ENCODE measurements at places on chromosomes 3 and 15.

- no peak for DNase-seq
These were observed 60.8 kb upstream of the MEF2A start for GRCh38 chr15:99504823-99505551.

DNA sequence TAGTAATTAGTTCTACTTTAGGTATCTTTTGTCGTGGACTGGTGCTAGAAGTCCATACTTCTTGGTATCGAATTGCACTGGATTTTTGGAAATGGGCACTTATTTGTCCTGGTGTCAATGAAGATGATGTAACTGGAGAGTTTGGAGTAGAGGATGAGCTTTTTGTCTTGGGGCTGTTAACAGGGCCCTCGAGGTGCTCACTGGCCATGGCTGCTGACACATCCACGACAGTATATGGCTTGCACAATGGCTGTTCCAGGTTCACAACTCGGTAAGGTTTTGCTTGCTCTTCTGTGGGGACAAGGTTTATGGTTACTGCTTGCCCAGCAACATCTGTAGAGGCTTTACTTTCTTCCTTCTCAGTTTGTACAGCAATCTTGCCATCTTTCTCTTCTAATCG is 109.4 kb upstream of the TSPAN3 start:
- no peak for DNase-seq

- DNase-seq = no peak
These were observed 32.4 kb upstream of the ALCAM start for GRCh38 chr3:105334138-105334882.

- DNase-seq = no peak
These were observed 504.1 kb downstream of the NTRK3 start for GRCh38 chr15:87752250-87752951.

DNA sequence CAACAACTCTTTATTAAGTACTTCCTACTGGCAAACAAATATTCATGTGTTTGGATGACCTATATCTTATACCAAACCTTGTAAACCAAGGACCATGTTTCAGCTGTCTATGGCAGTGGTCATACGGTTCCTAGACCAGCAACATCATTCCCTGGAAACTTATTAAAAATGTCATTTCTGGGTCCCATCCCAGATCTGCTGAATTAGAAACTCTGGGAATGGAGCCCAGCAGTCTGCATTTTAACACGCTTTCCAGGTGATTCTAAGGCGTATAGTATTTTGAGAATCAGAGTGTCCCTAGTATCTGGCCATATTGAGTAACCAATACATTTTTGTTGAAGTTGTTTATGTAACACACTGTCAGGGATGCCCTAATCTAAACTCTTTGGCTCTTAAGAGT is 363.4 kb upstream of the LRRC3B start:
- DNase-seq = no peak

DNA sequence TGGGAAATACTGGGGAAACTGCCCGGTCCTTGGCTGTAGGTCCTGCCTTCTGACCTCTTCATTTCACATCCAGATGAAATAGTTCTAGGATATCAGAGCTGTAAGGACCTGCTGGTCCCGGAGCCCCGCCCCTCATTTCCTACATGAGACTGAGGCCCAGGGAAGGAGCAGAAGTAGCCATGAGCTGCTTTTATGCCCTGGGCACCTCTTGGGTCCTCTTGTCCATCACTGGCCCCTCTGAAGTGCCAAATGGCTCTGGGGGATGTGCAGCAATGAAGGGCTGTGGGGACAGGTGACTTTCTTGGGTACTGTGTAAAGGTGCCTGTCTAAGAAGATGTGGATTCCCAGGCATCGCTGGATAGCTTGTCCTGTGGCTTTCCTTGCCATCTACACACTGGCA is 40.3 kb upstream of the ESYT3 start:
- no peak for DNase-seq

GRCh38 chr3:50353245-50354004 is 2.8 kb downstream of the CYB561D2 start:
- DNase-seq = no peak

- DNase-seq = peak; percentile 26
These were observed 59.4 kb downstream of the SLC6A6 start for GRCh38 chr3:14461748-14462324.

- DNase-seq = no peak
These were observed 15.6 kb upstream of the C15orf39 start for GRCh38 chr15:75186044-75186443.

GRCh38 chr3:9499455-9500107 is 54.0 kb downstream of the LHFPL4 start:
- DNase-seq = no peak

DNA sequence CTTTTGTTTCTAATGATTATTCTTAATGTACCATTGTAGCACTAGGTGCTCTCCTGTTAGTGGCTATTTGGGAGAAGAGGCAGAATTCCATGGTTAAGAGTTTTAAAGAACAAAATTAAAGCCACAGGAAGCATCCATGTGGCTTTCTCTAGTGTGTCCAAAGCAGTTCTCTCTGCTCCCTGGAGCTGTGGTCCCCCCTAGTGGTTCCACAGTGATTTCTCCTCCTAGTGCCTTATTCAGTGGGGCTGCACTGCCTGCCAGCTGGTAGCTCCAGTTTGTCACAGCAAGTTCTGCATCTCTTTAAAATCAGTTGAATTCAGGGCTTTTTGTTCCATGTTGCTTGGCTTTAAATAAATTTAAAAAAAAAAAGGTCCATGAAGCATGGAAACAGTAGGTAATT is 39.6 kb upstream of the FAM98B start:
- DNase-seq = no peak

DNA sequence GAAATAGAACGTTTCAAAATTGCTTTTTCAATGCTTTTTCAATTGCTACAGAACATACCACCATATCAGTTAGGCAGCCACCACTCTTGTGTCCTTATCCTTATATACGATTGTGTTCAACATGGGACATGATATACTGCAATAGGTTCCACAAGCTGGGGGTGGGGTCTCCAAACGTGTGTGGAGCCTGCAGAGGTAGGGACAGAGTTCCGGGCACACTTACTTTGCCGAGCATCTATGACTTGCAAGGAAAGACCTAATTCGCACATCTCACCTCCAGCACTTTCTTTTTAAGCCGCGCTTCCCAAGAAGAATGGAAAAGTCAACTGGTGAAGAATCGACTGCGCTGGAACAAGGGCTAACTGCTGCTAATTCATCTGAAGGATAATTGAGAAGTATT is 39.6 kb upstream of the SFMBT1 start:
- no peak for DNase-seq

- no peak for DNase-seq
These were observed 134.1 kb downstream of the PDZRN3 start for GRCh38 chr3:73490453-73491286.

GRCh38 chr15:86155551-86155950 is 75.9 kb downstream of the AGBL1 start:
- no peak for DNase-seq

DNA sequence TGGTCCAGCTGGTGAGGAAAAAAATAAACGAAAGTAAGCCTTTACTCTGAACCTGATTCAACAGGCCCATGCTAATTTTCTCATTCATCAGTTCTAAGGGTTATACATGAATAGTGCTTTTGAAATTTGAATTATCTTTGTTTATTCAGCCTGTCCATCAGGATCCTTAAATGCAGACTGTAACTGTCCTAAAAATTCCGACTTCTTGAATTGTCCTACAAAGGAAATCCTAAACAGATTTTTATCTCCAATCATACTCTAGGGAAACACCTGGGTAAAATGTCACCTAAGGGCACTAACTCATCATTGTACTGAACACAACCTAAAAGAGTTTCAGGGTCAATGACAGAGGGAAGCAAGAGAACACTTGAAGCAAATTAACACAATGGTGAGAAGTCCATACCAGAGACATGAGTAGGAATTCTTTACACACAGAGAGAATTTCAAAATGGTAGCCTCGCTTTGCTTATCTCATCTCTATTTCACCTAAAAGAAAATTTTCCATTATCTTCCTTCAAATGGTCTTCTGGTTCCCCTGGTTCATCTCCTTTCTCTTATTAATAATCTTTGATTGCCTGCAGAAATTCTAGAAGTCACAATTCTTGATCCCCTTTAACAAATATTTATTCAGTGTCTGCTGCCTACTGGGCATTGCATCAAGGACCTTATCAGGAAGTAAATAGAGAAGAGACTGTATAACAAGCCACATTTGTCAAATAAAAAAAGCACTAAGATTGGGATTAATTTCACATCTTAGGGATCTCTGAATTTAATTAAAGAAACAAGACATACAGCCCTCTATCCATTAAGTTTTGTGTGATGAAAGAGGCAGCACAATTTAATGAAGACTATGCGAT is 182.7 kb downstream of the MEIS2 start:
- no peak for DNase-seq

DNA sequence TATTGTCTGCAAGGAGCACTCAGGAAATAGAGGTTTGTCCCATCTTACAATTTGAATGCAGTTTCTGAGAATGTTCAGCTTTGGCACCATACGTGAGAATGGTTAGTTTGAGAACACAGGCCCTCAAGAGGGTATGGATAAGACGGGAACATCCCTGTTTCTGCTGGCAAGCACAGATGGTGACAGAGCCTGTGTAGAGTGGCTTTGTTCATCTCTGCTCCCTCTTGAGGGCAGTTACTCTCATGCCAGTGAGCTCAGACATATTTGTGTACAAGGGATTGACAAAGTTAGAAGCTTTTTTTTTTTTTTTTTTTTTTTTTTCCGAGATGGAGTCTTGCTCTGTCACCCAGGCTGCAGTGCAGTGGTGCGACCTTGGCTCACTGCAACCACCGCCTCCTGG is 71.5 kb upstream of the FILIP1L start:
- DNase-seq = no peak

DNA sequence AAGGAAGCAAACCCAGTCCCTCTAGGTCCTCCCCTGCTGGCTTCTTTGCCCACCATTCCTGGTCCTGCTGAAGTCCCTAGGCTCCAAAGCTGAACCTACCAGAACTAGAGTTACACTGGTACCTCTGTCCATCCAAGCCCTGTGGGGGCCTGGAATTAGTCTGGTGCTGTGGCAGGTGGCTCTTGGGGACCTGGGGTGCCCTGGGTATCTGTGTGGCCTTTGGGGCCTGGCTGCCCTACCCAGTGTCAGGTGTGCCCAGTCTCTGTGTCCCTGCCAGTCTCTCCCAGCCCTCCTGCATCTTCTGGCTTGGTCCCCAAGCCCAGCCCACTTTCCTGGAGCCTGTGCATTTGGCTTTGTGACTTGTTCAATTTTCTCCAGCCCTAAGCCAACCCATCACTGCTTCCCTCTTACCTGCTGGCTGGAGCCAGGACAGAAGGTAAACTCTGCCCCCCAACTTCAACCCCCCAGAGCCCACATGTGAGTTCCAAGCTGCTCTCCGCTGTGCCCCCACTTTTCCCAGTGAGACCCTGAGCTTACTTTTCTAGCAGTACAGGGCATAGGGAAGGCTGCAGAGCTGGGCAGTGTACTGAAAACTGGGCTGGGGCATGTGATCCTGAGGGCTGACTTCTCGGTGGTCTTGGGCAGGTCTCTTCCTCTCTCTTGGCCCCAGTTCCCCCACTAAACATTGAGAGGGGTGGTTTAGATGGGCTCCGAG is 28.3 kb upstream of the HHATL start:
- no peak for DNase-seq

- DNase-seq = no peak
These were observed 13.2 kb upstream of the BCL6 start for GRCh38 chr3:187758318-187758955.

DNA sequence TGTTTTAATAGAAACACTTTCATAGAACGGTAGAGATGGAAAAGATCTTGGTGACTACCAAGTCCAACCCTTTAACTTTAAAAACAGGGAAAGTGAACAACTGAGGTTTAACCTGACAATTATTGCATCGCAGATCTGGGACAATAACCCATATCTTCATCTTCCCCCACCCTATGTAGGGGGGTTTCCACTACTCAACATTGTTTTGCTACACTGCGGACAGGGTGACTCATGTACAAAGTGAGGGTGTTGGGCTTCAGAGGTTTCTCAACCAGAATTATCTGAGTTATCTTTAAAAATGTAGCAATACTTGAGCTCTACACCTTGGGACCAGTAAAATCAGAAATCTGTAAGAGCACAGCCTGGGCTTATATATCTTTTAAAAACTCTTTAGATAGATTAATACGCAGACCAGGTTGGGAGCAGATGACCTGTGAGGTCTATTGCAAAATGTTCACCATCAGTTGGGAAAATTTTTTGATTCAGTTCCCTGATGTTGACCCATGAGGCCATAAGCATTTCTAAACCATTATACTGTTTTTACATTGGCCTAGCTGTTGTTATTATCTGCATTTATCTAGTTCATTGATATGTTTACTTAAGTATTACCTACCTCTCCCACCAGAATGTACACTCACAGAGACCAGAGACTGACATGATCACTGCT is 103.6 kb upstream of the ICE2 start:
- DNase-seq = peak; percentile 33

DNA sequence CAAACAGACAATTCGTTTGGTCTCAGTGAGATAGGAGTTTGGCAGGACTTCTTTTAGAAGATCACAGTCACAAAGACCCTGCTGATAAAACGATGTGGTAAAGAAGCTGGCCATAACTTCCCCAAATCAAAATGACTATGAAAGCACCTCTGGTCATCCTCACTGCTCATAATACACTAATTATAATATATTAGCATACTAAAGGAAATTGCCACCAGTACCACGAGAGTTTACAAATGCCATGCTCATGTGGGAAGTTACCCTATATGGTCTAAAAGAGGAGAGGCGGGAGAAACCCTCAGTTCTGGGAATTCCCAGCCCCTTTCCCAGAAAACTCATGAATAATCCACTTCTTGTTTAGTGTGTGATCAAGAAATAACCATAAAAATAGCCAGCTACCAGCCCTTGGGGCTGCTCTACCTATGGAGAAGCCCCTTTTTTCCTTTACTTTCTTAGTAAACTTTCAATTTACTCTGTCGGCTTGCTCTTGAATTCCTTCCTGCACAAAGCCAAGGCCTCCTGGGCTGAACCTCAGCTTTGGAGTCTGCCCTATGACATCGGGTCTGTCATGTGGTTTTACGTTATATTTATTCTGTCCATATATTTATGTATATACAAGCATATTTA is 115.8 kb upstream of the IGSF10 start:
- DNase-seq = no peak

DNA sequence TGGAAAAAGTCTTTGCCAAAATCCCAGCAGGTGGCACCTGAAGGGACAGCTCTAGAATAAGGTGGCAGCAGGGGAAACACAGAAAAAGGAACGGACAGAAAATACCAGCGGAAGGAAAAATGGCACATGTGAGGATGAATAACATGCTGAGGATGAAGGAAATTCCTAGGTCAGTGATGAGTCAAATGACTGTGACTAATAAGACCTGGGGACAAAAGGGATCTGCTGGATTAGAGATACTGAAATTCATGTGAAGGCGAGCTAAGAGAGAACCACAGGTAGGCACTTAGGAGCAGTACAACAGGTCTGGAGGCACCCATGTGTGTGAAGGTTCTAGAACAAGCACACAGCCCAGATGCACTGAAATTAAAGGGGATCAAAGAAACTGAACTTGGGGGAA is 482.5 kb downstream of the FOXP1 start:
- DNase-seq = no peak

- DNase-seq = no peak
These were observed 31.4 kb downstream of the POMGNT2 start for GRCh38 chr3:43074482-43074881.

DNA sequence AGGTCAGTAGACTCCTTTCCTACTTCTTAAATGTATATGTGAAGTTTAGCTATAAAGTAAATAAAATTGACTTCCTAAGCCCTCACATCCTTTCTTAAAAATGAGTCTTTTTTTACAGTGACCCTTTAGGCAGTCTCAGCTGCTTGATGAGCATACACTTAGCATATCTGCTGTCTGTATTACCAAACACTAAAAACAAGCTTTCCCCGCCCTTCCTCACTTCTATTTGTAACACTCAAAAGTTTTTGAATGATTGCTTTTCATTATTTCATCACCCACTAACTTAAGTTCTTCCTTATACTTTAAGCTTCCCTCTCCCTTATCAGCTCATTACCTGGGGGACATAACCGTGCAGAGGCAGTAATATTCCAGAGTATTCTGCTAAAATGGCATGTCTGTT is 89.4 kb downstream of the PLOD2 start:
- DNase-seq = no peak
